ENCODE measurements at places on chromosomes 13 and 19. TPM values are rescaled to one million over a fixed set of nuclear protein-coding genes. Genes with fewer than 3 reads are reported as not detected.

ANKRD24 gene
- 4.8 TPM for total RNA-seq

PODNL1 gene
- not detected for total RNA-seq

ERF gene
- total RNA-seq: 36.6 TPM

ZNF497 gene
- total RNA-seq: 4.5 TPM

LGALS14 gene
- total RNA-seq: not detected

NBEA gene
- 11.0 TPM for total RNA-seq

All from OCI-LY7 (cell line).